Upper lobe of right lung (tissue), 1 donor: ENCODE measurements at places on chromosomes 5 and 9.

- H3K27ac ChIP-seq = no peak overlapping the region
- H3K4me3 ChIP-seq = no peak overlapping the region
- H3K27me3 ChIP-seq = peaks cover 6% of the 10 kb centered on the region
Measured at GRCh38 chr5:158198636-158199035, 339.7 kb upstream of the CLINT1 start.

DNA sequence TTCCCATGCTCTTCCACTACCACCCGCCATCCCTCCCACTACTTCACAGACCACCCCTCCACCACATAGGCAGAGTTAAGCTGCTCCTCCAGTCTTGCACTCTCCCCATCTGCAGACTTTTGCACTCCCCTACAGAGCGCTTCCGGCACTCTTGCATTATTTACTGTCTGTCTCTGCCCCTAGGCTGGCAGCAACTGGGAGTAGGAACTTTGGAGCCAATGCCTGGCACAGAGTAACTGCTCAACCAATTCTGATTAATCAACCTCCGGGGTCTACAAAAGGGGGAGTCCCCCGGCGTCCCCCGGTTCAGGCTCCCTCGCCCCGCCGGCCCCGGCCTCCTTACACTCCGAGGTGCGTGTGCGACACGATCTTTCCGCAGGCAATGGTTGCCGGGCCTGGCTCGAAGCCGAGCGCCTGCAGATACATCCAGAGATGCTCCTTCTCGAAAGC is 498 bp downstream of the HAUS6 start:
- H3K36me3 ChIP-seq = no peaks in the 10 kb centered on the region
- peak overlapping the region; percentile 90 for H3K27ac ChIP-seq
- H3K4me3 ChIP-seq = peak overlapping the region; percentile 80
- peaks cover 11% of the 10 kb centered on the region for H3K4me1 ChIP-seq

- H3K36me3 ChIP-seq = no peaks in the 10 kb centered on the region
- no peaks in the 10 kb centered on the region for H3K27me3 ChIP-seq
- no peaks in the 10 kb centered on the region for H3K4me1 ChIP-seq
- H3K27ac ChIP-seq = no peak overlapping the region
Measured at GRCh38 chr5:37867654-37868053, 27.8 kb upstream of the GDNF start.

DNA sequence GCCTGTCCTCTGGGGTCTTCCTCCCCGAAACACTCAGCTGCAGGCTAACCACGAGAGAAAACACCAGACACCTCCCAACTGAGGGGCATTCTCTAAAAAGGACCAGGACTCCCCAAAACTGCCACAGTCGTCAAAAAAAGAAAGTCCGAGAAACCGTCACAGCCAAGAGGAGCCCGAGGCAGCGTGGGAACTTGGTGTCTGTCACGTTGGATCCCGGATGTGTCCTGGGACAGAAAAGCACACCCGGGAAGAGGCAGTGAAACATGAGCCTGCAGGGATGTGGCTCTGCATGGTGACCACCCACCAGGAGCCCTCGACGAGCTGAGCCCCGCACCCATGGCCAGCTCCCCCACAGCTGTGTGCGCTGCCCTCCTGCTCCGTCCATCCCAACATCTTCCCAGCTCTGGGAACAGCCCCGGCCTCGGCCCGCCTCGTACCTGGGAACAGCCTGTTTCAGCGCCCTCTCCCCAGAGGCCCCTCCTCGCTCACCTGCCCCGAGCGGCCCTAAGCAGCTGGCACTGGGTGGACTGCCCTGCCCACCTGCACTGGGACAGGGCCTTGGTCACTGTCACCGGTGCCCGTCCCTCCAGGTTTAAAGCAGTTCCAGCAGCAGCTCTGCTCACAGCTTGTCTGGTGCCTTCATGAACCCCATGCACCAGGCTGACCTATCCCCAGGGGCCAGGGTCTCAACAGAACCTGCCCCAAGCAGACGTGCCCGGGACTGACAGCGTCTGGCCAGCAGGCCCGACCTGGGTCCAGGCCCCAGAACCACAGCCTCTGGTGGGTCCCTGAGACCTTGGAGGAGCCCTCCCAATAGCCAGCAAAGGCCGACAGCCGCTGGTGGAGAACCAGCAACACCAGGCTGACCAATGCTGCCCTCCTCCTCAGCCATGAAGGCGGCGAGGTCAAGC is 10.9 kb downstream of the SLC12A7 start:
- no peaks in the 10 kb centered on the region for H3K36me3 ChIP-seq
- DNase-seq = no peak
- H3K4me3 ChIP-seq = no peak overlapping the region
- H3K27ac ChIP-seq = no peak overlapping the region

DNA sequence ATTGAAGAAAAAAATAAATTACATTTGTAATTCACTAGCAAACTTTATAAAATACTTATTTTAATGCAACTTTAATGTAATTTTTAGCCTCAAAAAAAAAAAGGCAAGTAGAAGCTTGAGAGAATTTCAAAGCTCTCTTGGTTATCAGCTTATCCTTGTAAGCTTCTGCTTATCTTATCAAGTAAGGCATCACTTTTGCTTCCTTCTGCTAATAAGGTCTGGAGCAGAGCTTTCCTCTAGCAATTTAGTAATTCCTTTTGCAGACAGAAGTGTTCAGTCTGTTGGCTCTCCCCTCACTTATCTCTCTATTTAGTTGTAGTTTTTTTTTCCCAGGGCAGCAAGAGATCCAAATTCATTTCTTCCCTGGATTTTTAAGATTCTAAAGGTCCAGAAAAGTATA is 525.0 kb downstream of the ISL1 start:
- H3K36me3 ChIP-seq = no peaks in the 10 kb centered on the region
- no peak overlapping the region for H3K4me3 ChIP-seq
- no peak for DNase-seq
- no peaks in the 10 kb centered on the region for H3K4me1 ChIP-seq
- H3K27ac ChIP-seq = no peak overlapping the region

GRCh38 chr9:136888454-136888853 is 2.1 kb downstream of the TRAF2 start:
- no peak overlapping the region for H3K27ac ChIP-seq
- H3K4me1 ChIP-seq = peaks cover 13% of the 10 kb centered on the region
- no peaks in the 10 kb centered on the region for H3K36me3 ChIP-seq
- H3K27me3 ChIP-seq = no peaks in the 10 kb centered on the region
- H3K4me3 ChIP-seq = no peak overlapping the region

- H3K4me1 ChIP-seq = no peaks in the 10 kb centered on the region
- no peaks in the 10 kb centered on the region for H3K36me3 ChIP-seq
- H3K27me3 ChIP-seq = no peaks in the 10 kb centered on the region
- no peak overlapping the region for H3K27ac ChIP-seq
- DNase-seq = no peak
Measured at GRCh38 chr5:124185716-124186115, 560.7 kb downstream of the ZNF608 start.

GRCh38 chr5:80207832-80208231 is 48.0 kb downstream of the SERINC5 start:
- no peak for DNase-seq
- H3K27ac ChIP-seq = no peak overlapping the region
- H3K4me3 ChIP-seq = no peak overlapping the region
- H3K36me3 ChIP-seq = no peaks in the 10 kb centered on the region
- peaks cover 26% of the 10 kb centered on the region for H3K4me1 ChIP-seq
